Activated CD4-positive, alpha-beta T cell treated with anti-CD3 and anti-CD28 coated beads, Interleukin-2, amount 50 U/mL, for 1 hour (primary cell): ENCODE measurements at places on chromosomes 2 and 18.

GRCh38 chr18:8031496-8031895 lies 464.4 kb downstream of the PTPRM start:
- no peak for DNase-seq

GRCh38 chr2:187478719-187479118 lies 30.7 kb upstream of the CALCRL start:
- no peak for DNase-seq

DNA sequence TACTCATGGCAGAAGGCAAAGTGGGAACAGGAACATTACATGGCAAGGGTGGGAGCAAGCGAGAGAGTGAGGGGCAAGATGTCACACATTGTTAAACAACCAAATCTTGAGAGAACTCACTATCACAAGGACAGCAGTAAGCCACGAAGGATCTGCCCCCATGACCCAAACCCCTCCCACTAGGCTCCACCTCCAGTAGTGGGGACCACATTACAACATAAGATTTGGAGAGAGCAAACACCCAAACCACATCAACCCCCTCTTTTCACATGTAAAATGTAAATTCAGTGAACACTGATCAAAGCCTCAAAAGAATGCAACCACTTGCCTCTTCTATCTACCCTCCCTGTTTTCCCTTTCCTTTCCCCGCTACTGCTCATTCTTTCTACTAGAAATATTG lies 43.6 kb upstream of the TNP1 start:
- DNase-seq: no peak

DNA sequence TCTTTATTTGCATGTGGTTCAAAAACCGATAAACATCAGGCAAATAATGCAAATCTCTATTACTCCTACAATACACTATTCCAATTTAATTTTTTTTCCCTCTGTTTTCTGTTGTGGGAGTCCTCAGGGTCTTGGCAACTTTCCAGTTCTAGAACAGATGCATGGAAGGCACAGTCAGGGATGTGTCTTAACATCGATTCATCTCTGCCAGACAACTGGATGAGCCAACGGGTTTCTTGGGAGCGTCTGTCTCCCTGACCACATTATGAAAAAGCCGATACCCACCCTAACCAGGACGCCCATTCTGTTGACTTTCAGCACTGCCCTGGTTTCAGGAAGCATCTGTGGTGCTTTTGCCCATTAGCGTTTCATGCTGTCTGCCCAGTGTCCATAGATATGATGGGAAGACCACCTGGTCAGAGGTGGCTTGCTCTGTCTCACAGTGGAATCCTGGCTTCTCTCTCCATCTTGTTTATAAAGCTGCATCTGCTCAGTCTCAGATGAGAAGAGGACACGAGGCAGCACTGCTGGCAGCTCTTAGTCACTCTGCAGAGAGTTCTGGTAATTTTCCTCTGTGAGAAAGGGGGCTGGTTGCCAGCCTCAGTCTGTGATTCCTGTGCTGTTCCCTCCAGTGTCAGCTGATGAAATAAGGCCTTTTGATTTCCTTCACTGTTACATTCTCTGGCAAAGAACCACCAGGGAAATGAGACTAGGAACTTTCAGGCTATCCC lies 57.9 kb upstream of the KCNE4 start:
- no peak for DNase-seq

GRCh38 chr2:46983065-46983801 lies 67.6 kb upstream of the MCFD2 start:
- DNase-seq: no peak

DNA sequence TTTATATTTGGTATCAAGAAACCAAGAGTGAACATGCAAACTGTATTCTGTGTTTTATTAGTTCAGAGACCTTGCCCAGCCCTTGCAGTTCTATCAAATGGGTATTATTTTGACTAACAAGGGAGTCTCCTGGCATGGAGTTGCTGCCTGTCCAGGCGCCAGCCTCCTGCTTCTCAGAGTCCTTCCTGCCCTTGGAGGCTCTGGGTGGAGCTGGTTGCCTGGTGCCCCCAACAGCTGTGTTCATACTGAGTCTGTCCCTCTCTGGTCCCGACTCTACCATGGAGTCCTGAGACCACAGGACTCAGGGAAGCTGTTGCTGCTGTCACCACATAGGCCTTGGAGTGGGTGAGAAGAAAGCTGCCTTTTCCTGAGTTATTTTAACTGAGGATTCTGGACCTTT lies 26.3 kb upstream of the GREB1 start:
- no peak for DNase-seq
